ENCODE measurements at places on chromosomes 2 and 18. TPM values are rescaled to one million over a fixed set of nuclear protein-coding genes. Genes with fewer than 3 reads are reported as not detected.
A peak's percentile ranks its signal among the peaks of the same experiment; 100 is the strongest.

Gene DSG3
- total RNA-seq, result 0.16 TPM

GRCh38 chr2:170005702-170006101, 172.2 kb upstream of the MYO3B start:
- no peak for DNase-seq

Gene NFE2L2
- 121 TPM for total RNA-seq

DNA sequence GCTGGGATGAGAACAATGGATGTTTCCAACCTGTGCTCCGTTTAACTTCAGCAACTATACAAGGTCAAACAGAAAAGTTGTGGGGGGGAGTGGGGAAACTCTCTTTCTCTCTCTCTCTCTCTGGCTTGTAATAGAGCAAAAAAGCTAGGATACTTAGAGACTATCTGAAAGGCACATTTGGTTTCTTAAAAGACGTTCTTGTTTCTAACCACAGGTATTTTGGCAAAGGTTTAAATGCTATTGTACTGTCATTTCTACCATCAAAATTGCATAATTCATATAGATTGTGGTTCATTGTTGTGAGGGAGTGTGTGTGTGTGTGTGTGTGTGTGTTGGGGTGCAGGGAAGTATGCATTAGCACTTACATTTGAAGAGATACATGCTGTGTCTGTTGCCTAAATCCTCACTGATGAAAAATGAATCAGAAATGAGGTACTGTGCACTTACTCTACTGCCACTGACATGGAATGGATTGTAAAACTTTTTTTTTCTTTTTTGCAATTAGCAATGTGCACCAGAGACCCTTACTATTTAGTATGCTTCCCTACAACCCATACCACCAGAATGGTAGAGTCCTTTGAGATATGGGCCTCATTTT, 841.0 kb upstream of the PIK3C3 start:
- DNase-seq, result peak; percentile 53

GRCh38 chr2:37893327-37893726, 31.8 kb upstream of the RMDN2 start:
- no peak for DNase-seq

DNA sequence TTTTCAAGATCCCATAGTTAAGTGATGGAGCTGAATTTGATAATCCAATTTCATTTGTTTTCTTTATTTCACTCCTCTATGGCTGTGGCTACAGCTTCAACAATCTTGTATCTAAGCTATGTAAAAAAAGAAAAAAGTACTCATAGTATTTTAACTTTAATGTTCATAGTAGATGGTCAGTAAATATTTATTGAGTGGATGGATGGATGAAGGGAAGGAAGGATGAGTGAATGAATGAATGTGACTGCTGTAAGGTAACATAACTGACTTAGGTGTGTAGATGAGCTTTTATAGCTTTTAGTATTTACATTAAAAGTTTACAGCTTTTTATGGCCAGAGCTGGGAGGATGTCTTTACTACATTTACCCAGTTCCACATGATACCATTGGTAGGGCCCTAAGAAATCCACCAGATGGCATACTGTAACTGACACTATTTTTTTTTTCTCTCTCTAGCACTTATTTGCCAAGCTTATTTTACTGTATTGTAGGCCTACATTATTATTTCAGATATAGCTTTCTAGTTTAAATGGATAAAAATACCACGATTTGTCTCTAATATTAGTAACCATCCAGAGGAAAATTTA, 13.4 kb upstream of the HRH4 start:
- DNase-seq, result peak; percentile 4

Gene G6PC2
- total RNA-seq, result not detected

GRCh38 chr2:106996171-106996769, 110.3 kb upstream of the ST6GAL2 start:
- DNase-seq, result no peak

Gene ASXL3
- not detected for total RNA-seq

Gene MC5R
- total RNA-seq, result not detected

DNA sequence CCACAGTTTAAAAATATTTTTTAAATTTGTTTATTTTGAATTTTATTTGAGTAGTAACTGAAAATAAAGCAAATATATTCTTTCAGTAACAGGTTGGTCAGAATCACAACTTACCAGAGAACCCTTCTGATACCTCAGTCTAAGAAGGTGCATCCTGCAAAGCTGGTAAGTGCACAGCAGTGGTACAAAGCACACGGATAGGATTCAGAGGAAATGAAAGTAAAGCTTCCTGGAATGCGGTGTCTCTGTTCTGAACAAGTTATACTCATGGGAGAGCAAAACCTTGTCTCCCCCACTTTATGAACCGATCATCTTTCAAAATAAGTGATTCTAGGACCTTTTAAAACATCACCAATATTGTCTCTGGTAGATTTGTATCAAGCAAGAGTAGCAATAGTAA, 398.3 kb downstream of the TMX3 start:
- peak; percentile 44 for DNase-seq

Gene CD8B2
- not detected for total RNA-seq

GRCh38 chr2:44929159-44929734, 12.3 kb upstream of the SIX3 start:
- no peak for DNase-seq

Gene KCNJ3
- total RNA-seq, result not detected

DNA sequence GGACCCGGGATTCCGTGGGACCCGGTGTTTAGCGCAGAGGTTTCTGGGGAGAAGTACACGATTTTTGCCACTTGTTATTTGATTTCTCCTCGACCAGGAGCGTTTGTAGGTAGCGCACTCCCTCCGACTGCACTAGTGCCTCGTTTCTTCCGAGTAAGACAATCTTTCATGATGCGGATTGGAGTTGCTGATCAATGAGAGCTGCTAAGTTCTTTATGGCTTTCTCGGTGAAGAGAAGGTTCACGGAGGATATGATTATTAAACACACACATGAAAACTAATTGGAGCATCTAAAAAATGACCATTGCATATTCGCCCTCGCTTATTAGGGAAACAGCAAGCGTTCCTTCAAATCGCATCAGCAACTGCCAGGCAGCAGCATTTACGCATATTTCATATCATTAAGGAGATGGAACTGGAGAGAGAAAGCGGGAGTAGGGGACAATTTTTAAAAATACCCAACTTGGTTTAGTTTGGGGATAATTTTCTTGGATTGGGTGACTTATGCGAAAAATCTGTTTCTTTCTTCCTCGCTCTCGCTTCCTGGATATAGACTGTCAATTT, 616 bp downstream of the EML6 start:
- DNase-seq, result peak; percentile 35

DNA sequence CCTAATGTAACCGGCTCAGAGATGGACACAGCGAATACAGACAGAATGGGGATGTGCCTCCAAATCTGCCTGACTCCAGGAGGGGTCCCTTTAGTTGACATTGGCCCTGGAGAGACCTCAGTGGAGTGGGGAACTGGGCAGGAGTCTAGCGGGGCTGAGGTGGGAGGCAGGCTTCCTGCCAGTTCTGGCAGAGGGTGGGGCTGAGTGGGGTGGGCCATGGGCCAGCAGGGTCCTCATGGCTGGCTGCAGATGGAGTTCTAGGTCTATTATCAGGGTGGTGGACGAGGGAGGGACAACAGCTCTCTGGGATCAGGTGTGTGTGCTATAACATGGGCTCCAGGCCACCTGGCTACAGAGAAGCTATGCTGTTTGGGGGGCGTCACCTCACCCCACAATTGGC, 21.1 kb downstream of the PROC start:
- no peak for DNase-seq

- DNase-seq, result no peak
Measured at GRCh38 chr2:219752726-219753125, 125.3 kb downstream of the SLC4A3 start.

Gene SCYGR4
- total RNA-seq, result not detected

Measured in fibroblast of the aortic adventitia (primary cell).